Hematopoietic multipotent progenitor cell treated with erythropoietin and hydrocortisone succinate and interleukin-3 and kit ligand, for 8 days (in vitro differentiated cells): ENCODE measurements at places on chromosomes 2 and 18.
A peak's percentile ranks its signal among the peaks of the same experiment; 100 is the strongest.

GRCh38 chr18:45110577-45111501, 430.2 kb downstream of the SETBP1 start:
- no peak for DNase-seq

DNA sequence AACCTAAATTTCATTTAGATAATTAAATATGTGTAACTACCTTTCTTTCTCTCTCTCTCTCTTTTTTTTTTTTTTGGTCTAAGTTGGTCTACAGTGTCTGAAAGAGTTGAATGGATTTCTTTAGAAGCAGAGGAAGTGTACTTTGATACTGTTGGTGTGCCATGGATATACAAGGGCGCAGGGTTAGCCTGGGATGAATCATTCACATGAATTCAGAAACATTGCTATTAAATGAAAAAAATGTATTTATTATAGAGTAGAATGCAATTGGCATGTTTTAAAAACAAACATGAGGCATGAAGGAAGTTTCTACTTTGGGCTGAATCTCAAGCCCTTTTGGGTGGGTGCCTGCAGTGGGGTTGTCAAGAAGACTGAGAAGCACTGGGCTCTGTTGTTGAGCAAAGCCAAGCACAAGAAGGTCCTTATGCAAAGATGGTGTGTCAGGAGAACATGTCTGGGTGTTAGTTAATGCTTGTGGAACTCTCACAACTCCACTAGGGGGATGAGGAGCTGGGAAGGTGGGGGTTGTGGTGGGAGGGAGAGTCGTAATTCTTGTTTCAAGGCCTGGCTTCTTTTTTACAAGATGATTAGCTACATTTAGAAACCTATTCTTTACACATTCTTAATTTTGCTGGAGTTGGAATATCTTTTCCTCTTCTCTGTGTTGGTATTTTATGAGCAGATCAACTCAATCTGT, 57.9 kb downstream of the LYPD6 start:
- no peak for DNase-seq

- DNase-seq, result no peak
Measured at GRCh38 chr2:33897741-33898140, 298.6 kb upstream of the FAM98A start.

GRCh38 chr2:26809876-26810577, 24.2 kb downstream of the CENPA start:
- DNase-seq, result peak; percentile 11

DNA sequence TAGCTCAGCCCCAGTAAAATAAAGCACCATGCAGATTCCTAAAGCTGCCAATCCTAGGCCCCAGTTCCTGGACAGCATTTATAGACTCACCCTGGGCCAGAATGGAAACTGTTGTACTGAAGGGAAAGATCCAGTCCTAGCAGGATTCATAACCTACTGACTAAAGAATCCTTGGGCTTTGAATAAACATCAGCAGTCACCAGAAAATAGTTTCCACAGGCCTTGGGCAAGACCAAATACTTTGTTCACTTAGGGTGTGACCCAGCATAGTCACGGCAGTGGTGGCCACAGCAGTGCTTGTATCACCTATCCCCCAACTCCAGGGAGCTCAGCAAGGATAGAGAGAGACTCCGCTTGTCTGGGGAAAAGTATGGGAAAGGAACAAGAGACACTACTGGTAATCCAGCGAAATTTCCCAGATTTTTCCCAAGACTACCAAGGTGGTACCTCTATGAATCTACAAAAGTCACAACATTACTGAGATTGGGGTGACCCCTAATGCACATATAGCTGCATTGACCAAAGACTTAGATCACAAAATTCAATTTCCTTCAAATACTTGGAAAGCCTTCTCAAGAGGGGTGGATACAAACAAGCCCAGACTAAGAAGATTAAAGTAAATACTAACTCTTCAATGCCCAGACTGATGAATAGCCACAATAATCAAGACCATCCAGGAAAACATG, 748.1 kb upstream of the LRATD1 start:
- DNase-seq, result no peak

GRCh38 chr2:159748089-159748488, 35.8 kb downstream of the MARCHF7 start:
- DNase-seq, result no peak

DNA sequence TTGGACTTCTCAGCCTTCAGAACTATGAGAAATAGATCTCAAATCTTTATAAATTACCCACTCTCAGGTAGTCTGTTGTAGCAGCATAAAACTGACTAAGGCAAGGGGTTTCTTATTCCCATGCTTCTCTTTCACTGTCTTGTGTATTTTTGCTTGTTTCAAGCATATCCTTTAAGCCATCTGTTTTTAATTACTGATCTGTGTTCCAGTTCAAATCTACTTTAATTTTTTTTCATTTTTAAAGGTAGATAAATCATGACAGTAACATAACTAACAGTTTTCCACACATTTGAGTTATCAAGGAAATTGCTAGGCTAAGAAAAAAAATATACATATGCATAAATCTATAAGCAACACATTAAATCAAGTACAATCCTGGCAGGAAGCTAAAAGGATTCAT, 317.9 kb upstream of the TNP1 start:
- DNase-seq, result no peak

DNA sequence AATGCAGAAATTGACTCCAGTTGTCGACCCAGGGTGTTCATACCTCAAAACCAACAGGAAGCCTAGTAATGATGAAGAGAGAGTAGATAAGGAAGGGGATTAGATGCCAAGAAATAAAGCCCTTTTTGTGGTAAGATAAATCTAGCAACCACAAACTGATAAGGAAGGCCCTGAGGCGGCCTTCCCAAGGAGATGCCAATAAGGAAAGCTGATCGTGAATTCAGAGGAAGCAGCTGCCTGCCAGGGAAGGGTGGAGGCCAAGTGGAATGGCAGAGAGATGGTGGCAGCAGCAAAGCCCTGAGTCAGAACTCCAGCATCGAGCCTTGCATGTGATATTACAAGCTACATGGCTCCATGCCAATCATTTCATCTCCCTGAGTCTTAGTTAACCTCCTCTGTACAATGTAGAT, 126.3 kb downstream of the IRS1 start:
- no peak for DNase-seq

DNA sequence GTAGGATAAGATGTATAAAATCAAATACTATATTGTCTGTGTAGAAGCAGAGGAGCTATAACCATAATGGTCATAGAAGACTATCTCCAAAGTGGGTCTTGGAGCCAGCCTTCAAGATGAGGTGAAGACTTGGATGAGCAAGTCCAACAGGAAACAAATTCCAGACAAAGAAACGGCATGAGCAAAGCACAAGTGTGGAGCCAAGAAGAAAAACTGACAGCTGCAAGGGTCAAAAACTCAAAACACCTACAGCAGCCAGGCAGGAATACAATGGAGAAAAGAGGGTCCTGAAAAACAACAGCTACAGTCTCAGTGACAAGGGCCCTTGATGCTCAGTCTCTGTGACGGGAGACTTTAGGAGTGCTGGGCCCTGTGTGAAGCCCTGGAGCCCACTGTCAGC, 102.4 kb downstream of the STK39 start:
- no peak for DNase-seq

GRCh38 chr18:38450876-38451275, 885.3 kb upstream of the CELF4 start:
- no peak for DNase-seq

GRCh38 chr18:27540111-27540510, 355.0 kb upstream of the CHST9 start:
- no peak for DNase-seq

DNA sequence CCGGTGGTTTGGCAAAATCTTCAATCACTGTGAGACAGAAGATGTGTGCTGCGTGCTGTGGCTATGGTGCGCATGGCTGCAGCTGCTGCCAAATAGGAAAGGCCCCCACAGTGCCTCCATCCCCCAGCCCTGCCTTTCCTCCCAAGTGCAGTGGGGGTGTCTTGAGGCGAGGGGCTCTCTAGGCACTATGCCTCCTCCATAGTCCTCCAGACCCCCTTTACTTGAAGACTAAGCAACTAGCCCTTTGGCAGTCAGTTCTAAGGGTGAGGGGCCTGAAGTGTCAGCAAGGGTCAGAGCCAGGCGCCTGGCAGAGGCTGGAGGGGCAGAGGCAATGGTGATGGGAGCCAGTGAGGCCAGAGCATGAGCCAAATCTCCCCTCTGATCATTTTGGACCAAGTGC, 13.6 kb upstream of the TMEM185B start:
- DNase-seq, result no peak

- no peak for DNase-seq
Measured at GRCh38 chr2:84493514-84493913, 22.8 kb upstream of the DNAH6 start.

- DNase-seq, result peak; percentile 13
Measured at GRCh38 chr2:28423856-28424605, 31.4 kb downstream of the FOSL2 start.

DNA sequence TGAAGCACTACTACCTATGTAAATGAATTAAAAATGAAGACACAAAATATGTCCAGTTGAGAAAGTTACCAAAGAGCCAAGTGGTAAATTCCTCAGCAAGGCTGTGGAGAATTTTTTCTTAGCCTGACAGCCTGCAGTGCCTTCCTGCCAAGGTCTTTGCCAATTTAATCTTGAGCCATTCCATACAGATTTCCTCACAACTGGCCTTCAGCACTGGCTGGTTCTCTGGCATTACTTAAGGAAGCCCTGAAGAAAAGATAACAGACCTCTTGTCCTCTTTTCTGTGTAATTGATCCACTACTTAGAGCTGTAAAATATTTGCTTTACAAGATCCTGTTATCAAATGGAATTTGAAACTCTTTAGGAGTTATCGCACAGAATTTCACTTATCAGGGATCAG, 334.2 kb upstream of the LRRTM1 start:
- no peak for DNase-seq

- DNase-seq, result no peak
Measured at GRCh38 chr18:72542984-72543356, 1.2 kb downstream of the CBLN2 start.

DNA sequence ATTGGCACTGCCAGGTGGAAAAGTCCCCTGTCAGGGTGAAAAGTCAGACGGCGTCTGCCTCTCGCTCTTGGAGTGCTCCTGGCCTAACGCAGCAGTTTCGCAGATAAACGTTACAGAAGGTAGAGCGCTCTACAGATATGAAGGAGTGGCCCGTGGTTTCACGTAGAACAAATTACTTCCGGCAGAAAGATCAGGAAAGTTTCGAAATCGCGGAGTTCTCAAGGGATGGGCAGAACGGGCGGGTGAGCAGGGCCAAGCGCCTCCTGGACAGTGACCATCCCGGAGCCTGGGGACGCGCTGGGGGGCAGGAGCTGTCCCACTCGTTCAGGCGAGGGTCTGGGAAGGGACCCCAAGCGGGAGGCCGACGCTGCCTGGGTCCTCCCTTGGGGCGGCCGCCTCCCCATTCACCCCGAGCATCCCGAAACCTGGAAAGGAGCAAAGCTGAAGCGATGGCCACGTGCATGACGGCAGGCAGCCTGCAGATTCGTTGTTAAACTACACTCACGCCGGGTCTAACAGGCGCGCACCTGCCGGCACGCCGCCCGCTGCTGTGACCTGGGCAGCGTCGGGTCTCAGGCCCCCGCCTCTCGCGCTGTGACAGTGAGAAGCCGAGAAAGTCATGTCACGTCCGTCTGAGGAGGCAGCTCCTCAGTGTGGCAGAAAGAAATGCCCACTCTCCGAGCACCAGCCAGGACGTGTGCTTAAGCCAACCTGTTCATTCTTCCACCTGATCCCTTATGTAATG, 122.9 kb upstream of the SALL3 start:
- no peak for DNase-seq

GRCh38 chr2:138249207-138249606, 252.4 kb upstream of the SPOPL start:
- DNase-seq, result no peak

- DNase-seq, result no peak
Measured at GRCh38 chr18:13452388-13452811, 233.8 kb downstream of the LDLRAD4 start.

DNA sequence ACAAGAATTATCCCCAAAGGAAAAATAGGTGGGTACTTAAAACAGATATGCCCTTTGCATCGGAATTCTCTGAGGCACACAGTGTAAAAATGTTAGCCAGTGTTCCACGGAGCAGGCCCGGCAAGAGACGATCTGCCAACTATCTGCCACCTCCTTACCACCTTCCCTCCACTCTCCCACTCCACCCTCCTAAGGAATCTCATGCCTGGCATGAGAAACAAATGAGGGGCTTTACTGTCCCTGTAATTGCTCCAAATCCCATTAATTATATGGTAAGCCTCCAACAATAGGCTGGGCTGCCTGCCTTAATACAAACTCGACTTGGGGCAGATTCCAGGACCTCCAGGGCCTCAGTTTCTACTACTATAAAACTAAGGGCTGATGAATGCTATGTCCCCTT, 102.3 kb downstream of the ZBTB7C start:
- no peak for DNase-seq

GRCh38 chr2:205948883-205949282, 137.1 kb downstream of the INO80D start:
- no peak for DNase-seq

DNA sequence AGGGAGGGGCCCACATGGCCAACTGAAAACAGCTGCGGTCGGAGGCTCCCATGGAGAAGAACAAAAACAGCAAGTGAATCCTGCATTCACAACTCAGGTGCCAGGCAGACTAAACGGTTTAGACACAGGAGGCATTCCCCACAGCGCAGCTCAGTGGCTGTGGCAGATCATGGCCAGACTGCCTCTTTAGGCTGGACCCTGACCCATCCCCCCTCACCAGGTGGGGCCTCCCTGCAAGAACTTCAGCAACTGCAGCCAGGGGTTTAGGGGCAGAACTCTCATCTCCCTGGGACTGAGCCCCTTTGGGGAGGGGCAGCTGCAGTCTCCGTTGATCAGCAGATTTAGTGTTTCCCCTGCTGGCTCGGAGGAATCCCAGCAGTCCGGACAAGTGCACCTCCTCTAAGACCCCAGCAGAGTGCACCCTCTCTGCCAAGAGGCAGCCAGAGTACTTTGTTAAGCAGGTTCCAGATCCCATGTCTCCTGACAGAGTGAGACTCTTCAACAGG, 346.7 kb downstream of the SS18 start:
- DNase-seq, result no peak

- DNase-seq, result no peak
Measured at GRCh38 chr18:27803957-27804356, 373.0 kb downstream of the CDH2 start.

- peak; percentile 27 for DNase-seq
Measured at GRCh38 chr2:161122772-161123530, 37.3 kb upstream of the TANK start.

DNA sequence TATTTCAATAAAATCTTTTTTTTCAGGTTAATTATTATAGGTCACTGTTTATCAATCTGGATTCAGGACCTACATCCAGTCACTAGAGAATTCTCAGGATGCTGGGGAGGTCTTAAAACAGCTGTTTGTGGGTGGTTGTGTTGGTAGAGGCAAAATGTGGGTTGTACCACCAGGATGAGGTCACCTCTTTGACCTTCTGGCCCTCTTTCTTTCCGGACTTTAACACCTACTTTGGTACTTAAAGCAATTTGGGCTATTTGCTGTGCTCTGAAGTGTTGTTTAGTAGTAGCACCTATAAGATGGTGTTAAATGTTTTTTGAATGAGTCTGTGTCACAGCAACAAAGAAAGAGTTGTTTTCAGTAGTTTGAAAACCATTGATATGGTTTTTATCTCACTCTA, 14.6 kb downstream of the EML4 start:
- no peak for DNase-seq

GRCh38 chr2:184338771-184339170, 259.6 kb upstream of the ZNF804A start:
- no peak for DNase-seq
